T-helper 2 cell treated with Interferon-gamma antibody and Interleukin-4, amounts not matched to agents 5 μg/mL and 100 μg/mL, for 36 hours (primary cell): ENCODE measurements at places on chromosomes 16 and 17.
A peak's percentile ranks its signal among the peaks of the same experiment; 100 is the strongest.

DNA sequence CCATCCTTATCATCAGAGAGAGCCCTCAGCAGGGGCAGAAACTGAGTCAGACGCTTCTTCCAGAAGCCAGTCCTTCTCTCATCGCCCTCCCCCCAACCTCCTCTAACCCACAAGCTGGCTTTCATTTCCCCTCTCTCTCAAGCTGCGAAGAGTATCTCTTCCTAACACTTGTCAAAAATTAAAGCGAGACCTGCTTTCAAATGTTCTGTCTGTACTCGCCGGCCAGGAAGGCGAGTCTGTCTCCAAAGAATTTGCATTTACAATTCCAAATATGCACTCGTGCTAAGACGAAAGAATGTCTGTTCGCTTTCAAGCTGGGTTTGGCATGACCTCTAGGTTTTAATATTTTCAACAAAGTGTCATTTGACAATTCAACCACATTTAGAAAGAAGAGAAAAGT lies 140.4 kb downstream of the RGS9 start:
- DNase-seq, result no peak

DNA sequence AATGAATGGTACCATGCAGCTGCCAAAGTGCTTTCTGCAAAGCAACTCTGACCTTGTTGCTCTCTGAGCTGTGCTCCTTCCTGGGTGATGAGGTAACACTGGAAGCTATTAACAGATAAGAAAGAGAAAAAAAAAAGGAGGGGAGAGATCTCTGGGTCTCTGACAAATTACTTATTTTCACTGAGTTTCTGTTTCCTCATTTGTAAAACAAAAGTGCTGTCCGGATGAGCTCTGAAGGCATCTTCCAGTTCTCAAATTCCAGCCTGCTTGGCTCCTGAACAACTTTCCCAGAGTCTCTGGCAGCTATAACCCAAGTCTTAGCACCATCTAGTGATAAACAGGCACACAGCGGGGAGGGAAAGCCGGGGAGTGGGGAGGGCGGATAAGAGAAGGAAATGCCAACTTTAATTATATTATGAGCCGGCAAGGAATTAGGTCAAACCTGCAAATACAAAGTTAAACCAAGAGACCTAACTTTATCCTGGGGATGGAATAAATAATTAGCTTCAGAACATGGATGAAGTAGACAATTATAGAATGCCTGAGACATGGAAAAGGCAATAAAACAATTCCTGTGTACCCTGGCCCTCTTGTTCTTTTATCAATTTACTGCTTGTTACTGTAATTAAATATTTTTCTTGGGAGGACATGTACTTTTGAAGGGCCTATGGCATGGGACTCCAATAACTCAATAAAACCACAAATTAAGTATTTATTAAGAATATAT lies 61.3 kb upstream of the KIFC3 start:
- no peak for DNase-seq

- DNase-seq, result peak; percentile 7
These were observed 474.4 kb downstream of the SLC39A11 start for GRCh38 chr17:72618001-72618509.

- DNase-seq, result no peak
These were observed 26.1 kb upstream of the HOXB13 start for GRCh38 chr17:48754500-48755261.

- DNase-seq, result no peak
These were observed 82.6 kb downstream of the DYNLRB2 start for GRCh38 chr16:80623376-80623775.

GRCh38 chr17:70987867-70988340 lies 818.6 kb downstream of the KCNJ2 start:
- DNase-seq, result no peak

DNA sequence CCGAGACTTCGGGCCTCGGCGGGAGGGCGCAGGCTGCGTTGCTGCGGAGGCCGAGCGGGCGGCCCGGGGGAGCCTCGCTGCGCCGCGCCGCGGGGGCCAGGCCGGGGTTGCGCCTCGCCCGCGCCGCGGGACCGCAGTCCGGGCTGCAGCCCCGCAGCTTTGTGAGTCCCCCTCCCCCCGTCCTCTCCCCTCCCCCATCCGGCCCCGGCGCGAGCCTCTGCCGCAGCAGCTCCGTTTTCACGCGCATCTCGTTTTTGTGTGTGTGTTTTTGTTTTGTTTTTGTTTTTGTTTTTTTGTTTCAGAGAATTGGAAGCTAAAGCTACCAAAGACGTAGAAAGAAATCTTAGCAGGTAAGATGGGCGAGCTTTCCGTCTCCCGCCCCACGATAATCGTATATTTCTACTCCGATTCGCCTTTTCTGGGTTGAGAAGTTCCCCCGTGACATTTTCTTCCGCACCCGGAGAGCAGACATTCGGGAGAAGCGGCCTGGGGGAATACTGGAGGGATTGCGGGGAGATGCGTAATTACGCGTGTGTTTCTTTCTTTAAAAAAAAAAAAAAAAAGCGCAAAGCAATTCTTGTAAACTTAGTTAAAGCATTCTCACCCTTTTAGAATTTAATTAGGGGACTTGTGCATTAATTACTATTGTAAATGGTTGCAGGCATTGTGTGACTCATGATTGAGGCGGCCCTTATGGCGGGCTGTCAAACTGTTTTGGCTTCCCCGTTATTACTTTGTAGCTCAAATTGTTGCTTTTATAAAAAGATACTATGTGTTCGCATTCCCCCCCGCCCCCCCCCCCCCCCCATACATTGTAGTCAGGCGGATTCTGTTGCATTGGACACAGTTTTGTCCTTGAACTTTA lies 732 bp downstream of the TNRC6A start:
- DNase-seq, result no peak

GRCh38 chr17:76085731-76086366 lies 6.9 kb downstream of the ZACN start:
- no peak for DNase-seq

GRCh38 chr17:4554441-4554996 lies 665 bp downstream of the MYBBP1A start:
- no peak for DNase-seq

GRCh38 chr17:29828676-29829284 lies 101.2 kb downstream of the SSH2 start:
- no peak for DNase-seq

GRCh38 chr17:7225711-7226331 lies 6.1 kb downstream of the ACADVL start:
- DNase-seq, result no peak

DNA sequence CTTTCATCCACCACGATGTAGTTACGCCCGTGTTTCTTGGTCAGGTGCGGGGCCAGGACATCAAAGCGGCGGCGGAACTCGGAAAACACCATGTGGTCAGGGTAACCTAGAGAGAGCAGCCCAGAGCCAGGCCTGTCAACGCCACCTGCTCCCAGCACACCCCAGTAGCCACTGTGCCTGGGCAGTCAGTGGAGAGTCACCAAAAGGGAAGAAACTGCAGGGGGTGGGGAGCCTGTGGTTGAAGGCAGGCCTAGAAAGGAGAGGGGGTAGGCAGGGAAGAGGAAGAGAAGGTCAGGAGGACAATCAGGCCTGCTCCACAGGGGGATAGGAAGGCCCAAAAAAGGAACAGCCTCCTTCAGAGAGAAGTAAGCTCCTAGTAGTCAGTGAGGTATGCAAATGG lies 64.1 kb downstream of the PIPOX start:
- DNase-seq, result no peak

GRCh38 chr17:81039096-81039495 lies 4.1 kb downstream of the BAIAP2 start:
- DNase-seq, result no peak

DNA sequence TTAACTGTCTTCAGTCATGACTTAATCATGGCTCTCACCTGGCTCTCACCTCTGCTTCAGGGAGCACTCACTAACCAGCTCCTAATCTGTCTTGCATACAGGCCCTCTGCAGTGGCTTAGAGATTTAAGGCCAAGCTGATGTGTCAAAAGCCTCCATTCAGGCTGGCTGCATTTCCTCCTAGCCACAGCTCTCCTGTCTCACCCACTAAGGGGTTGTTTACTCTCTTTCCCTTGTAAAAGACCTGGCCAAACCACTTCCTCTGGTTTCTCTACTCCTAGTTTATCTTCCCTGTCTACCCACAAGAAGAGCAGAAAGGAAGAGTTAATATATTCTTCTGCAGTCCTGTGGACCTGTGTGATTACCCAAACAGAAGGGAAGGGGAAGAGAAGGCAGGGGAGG lies 9.3 kb upstream of the ASIC2 start:
- no peak for DNase-seq

DNA sequence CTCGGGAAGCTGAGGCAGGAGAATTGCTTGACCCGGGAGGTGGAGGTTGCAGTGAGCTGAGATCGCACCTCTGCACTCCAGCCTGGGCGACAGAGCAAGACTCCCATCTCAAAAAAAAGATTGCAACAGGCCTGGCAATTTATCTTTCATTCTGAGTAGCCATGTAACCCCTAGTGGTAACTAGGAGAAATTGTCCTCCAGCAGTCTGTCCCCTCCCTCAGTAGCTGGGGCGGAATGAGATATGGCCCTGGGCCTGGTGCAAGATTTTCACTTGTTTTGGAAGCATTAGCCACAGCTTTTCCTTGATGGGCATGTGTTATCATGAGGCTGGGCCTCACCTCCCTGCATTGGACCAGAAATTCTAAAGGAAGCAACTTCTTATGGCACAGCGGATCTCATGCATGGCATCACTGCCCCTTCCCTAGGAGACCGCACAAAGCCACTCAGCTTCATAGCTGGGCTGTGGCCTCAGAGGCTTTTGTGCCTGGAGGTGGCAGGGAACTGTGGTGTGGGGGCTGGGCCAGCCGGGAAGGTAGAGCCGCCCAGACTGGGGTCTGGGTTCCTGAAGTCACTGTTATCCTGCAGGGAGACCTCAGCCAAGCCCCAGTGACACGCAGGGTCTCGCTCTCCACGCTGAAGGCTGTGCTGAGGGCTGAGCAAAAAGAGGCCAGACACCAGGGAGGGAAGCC lies 13.4 kb downstream of the NATD1 start:
- no peak for DNase-seq

- DNase-seq, result no peak
These were observed 41.9 kb upstream of the CRHR1 start for GRCh38 chr17:45742251-45742650.

DNA sequence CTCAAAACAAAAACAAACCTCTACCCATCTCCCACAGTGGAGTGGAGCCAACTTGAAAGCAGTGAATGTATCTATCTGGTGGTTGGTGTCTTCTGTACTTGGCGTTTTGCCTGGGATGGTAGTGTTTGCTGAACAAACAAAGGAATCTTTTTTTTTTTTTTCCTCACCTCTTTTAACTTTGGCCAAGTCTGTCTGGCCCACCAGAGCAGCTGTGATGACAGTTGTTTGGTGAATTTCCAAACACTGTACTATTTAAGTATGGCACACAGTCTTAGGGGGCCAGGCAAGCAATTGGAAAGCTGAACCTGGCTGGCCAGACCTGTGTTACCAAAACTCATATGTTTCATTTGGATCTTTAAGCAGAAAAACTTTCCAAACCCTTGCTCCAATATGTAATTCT lies 101.8 kb upstream of the CDH13 start:
- no peak for DNase-seq

- no peak for DNase-seq
These were observed 7.2 kb upstream of the IGFALS start for GRCh38 chr16:1800701-1801100.

DNA sequence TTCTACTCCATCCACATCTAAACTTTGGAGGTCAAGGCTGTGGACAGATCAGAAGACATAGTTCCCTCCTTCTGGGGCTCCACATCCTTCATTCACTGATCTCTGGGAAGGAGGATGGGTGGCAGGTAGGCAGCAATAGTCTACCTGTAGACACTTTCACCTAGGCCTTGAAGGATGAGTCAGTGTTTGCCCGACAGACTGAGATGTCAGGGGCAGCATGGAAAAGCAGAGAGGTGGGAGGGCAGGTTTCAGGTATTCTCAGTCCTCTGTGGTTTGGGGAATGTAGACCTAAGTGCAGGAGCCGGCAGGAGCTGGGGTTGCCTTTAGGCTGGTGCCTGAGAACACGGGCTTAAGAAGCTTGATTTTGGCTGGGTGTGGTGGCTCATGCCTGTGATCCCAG lies 171.9 kb upstream of the ZNF267 start:
- DNase-seq, result no peak

DNA sequence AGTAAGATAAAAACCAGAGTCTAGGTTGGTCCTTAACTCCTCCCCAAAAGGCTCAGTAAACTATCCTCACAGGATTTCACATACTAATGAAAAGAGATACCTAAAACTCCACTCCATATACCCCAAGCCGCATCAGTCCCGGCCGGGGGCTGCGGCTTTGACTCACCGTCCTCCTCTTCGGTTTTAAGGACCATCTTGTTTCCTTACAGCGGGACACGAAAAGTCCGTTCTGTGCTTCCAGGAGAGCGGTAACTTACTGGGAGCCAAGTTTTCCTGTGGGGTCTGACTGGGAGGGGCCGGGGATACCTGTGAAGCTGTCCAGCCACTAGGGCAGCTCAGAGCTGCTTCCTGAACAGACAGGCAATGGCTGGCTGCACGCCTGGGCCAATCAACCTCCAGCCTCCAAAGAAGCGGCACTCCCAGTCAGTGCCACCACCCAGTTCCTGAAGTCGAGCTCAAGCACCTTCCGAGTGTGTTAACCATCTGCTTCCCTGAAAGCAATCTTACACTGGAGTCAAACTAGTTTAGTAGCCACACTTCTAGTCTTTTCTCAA lies 45.5 kb downstream of the CYTH1 start:
- DNase-seq, result peak; percentile 58

DNA sequence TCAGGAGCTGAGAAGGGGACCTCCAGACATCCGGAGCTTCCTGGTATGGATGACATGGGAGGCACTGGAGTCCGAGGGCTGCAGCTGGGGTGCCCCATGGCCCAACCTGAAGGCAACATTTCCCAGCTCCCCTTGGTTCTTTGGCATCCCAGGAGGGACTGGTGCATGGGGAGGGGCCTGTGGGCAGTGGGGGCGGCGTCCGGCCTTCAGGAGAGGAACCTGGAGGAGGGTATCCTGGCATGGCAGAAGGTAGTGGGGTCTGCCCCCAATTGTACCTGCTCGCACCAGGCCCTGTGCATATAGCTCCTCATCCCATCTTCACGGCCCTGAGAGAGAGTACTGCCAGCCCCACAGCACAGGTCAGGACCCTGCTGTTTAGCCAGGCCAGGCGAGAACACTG lies 11.9 kb downstream of the NPTX1 start:
- DNase-seq, result no peak

GRCh38 chr16:81630635-81631031 lies 148.5 kb upstream of the PLCG2 start:
- DNase-seq, result no peak

- DNase-seq, result no peak
These were observed 1.0 kb downstream of the ANTKMT start for GRCh38 chr16:721765-722540.

DNA sequence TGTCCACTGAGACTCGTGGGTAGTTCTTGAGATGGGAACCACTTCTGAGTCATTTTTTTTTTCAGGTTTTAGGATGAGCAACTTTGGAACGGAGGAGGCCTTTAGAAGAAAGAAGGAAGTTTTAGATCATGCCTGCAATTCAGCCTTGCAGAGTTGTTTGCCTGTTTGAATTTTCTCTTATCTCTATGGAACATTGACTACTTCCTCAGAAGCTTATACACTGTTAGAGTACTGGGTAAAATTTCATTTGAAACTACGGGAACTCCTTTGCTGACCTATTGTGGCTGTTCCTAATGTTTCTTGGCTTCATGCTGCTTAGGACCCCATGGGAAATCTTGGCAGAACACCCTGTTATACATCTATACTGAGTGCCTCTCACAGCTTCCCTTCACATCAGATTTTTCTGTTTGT lies 70.8 kb downstream of the MAP2K6 start:
- no peak for DNase-seq

GRCh38 chr16:87849419-87850008 lies 19.8 kb downstream of the SLC7A5 start:
- DNase-seq, result no peak

- no peak for DNase-seq
These were observed 5.6 kb downstream of the CUEDC1 start for GRCh38 chr17:57949649-57950048.
